ENCODE measurements at places on chromosomes 13 and 19.
A peak's percentile ranks its signal among the peaks of the same experiment; 100 is the strongest.

DNA sequence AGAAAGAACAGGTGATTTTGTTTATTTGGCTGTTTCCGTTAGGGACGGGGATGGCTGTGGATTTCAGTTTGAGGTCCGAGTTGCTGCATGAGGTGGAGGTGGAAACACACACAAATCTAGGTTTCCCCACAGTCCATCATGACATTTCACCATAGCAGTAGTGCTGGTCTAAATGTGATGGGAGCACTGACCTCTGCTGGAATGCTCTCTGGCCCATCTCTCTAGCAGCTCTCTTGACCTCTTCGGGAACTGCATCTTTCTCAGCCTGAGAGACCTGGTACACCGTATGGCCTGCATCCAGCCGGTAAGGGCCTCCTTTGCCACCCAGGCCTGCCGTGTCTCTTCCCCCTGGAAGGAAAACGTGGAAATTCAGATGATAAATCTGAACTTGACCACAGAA is 154.0 kb downstream of the RGCC start:
- DNase-seq, result no peak

DNA sequence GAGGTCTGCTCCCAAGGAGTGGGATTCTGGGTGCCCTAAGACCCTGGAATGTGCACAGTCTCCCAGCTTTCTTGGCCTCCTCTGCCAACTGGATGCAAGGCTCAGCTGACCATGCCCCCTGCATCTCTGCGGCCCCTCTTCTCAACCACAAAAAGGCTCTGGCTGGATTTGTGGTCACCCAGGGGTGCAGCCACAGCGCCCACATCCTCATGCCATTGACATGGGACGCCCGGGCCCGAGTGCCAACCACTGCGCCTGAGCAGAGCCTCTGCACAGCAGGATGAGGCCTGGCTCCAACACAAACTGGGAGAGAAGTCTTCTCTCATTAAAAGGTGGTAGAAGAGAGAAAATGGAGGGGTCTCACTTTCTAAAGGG is 103.5 kb downstream of the FOXO1 start:
- no peak for DNase-seq

DNA sequence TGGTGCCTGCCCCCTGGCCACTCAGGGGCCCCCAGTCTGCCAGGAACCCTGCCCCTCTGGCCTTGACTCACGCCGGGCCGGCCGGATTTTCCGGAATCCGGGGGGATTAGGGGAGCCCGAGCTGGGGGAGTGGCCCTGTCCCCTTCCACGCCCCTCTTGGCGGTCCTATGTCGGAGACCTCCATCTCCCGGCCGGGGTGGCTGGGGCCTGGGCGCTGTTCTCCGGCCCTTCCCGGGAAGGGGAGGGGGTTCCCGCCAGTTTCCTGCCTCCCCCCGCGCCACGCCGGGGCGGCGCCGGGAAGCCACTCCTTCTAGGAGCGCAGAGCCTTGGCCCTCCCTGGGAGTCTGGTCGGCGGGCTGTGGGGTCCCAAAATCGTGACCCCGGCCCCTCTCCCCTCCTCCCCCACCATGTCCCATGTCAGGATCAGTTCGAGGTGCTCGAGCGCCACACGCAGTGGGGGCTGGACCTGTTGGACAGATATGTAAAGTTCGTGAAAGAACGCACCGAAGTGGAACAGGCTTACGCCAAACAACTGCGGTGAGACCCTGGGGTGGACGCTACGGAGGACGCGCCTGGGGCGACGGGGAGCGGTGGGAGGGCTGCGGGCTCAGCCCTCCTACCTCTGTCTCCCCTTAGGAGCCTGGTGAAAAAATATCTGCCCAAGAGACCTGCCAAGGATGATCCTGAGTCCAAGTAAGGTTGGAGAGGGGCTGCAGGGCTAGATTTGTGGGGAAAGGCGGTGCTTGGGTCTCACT is 1.3 kb downstream of the TRIP10 start:
- DNase-seq, result no peak

DNA sequence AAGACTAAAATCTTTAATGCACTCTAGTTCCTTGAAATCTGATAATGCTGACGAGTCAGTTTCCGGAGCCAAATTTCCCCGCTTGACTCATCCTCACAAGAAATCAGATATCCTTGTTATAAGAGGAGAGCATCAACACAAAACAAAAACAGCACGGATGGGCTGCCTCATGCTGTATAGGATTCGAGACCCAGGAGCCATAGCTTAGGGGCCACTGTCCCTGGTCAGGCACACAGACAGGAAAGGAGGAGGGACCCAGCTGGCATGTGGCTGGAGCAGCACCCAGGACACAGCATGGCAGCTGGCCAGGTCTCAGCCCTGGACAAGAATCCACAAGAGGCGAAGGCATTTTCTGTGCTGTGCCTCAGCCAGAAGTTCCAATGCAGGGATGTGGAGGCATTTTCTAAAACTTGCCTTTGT is 110.2 kb upstream of the SPATA13 start:
- DNase-seq, result no peak

DNA sequence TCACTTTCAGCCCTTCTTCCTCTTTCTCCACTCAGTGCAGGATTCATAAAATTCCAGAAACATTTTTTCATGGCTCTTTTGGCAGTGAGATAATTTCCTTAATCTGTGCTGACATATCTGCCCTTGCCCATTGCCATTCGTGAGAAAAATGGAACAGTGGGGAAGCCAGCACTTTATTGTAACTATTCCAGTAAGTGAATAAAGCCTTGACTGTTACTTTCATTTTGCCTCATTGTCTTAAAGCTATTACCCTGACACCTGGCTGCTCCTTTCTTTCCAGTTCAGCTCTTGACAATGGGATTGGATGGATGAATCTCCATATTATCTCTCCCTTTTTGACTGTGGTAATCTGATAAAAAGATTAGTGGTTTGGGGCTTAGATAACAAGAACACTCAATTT is 1068.1 kb upstream of the PCDH20 start:
- DNase-seq, result no peak

- DNase-seq, result no peak
These were observed at the start of gene CACNG6 for GRCh38 chr19:53991224-53992113. Gene CACNG6 (plus strand): TSS chr19:53991637. CDS start chr19:53992878, 1,241 bp downstream.

GRCh38 chr13:35514801-35515502 is 38.5 kb upstream of the MAB21L1 start:
- DNase-seq, result peak; percentile 76

DNA sequence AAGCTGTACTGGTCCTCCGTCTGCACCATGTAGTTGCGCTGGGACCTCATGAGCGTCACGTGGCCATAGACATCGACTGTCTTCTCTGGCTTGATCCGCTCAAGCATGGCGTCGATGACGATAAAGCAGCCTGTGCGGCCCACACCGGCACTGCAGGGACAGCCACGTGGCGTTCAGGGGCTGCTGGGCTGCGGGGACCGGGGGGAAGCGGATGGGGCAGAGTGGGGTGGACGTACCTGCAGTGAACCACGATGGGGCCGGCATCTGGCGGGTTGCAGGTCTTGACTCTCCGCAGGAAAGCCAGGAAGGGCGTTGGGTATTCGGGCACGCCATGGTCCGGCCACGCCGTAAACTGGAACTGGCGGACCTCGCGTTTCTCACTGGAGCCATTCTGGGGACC is 128.5 kb downstream of the PTPRS start:
- DNase-seq, result no peak

- DNase-seq, result peak; percentile 42
These were observed 36.7 kb upstream of the DOCK9 start for GRCh38 chr13:99014522-99014921.

DNA sequence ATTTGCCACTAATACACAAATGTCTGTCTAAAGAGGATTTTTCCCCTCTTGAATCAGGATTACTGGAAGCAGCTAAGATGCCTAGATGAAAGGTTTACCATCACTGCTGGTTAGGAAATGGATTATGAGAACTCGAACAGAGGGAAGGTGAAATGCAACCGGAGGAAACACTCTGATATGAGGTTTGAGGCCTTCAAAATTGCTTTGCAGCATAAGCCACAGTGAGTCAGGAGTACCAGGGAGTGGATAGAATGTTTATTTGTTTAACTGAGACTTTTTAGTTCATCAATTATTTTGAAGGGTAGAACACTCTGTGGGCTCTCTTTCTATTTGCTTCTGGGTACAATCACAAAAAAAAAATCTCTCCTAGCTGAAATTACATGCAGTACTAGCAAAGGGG is 18.1 kb downstream of the CDADC1 start:
- DNase-seq, result no peak

GRCh38 chr13:36606060-36606459 is 67.8 kb upstream of the SERTM1 start:
- no peak for DNase-seq

- DNase-seq, result no peak
These were observed 13.8 kb downstream of the PAK4 start for GRCh38 chr19:39139305-39139874.

DNA sequence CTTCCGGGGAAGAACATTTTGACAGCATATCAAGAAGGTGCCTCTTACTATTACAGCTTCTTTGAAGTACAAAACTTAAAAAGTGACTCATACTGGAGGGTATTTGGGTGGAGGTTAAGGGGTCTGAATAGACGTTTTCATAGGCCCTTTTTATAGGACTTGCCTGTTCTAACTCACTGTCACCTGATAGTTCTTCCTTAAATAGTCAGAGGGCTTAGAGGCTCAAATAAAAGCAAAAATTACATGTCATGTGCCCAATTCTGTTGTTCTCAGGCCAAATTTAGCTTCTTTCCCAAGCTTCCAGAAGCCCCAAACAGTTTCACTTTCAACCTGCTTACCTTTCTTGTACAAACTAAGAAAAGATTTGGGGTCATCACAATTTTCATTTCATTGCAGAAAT is 16.1 kb upstream of the SLC46A3 start:
- DNase-seq, result no peak

DNA sequence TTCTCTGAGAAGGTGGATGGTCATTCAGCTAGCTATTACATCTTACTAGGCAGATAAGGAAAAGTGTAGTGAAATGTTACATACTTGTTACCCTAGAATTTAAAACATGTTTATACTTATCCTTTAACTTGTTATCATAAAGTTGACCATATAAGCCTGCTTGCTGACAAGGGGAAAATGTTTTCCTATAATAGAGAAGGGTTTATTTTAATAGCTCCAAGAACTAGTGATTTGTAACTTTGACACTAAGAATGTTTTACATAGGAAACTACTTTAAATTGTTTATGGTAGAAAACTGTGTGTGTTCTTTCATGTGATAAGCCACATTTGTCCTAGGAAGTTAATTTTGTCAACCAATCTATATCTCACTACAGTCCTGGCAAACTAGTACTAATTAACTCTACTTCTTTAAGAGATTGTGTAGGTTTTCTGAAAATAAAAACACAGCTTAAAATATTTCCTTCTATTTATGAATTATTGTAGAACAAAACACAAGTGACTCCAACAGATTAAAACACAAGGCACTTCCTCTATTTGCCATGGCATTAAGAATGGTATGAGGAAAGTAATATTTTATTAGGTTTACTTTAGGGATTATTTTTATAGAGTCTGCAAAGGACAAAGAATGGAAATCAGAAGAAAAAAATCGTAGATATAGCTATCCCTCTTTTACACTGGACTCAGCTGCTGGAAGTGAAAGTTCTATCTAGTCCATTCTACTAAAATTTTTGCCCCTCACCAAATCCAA is 233.3 kb upstream of the NBEA start:
- no peak for DNase-seq

DNA sequence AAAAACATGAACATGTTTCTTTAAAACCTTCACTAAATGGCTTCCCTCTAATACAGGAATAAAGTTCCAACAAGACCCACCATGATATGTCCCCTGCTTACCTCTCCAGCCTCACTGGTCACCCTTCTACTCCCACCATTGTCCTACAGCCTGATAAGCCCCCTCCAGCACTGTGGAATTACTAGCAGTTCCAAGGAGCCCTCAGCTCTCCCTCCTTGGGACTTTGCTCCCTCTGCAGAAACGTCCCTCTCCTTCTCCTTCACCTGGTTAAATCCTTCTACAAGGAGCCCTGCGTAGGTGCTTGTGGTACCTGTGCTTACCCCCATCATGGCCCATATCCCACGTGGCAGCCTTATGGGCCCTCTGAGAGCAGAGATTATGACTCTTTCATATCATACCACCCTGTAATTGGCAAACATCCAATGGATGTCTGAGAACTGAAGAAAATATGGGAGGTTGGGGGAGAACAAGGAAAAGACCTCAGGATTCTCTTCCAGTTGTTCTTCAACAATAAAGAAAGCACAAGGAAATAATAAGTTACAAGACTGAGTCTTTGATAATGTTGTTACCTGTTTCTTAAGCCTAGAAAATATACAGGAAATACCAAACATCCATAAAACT is 26.1 kb upstream of the DOCK9 start:
- no peak for DNase-seq

GRCh38 chr13:109897988-109898624 is 111.7 kb upstream of the IRS2 start:
- DNase-seq, result no peak

DNA sequence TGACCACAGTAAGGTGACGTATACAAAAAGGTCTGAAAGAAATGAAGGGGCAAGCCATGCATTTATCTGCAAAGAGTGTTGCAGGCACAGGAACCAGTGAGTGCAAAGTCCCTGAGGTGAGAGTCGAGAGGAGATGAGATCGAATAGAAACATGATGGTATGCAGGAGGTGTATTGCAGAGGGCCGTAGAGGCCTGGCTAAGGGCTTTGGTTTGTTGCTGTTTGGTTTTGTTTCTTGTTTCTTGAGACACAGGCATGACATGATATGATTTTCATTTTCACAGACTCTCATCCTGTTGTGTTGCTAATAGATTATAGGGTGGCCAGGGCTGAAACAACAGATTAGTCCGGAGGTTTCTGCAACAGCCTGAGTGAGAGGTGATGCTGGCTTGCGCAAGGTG is 80.4 kb downstream of the HSPH1 start:
- DNase-seq, result no peak

DNA sequence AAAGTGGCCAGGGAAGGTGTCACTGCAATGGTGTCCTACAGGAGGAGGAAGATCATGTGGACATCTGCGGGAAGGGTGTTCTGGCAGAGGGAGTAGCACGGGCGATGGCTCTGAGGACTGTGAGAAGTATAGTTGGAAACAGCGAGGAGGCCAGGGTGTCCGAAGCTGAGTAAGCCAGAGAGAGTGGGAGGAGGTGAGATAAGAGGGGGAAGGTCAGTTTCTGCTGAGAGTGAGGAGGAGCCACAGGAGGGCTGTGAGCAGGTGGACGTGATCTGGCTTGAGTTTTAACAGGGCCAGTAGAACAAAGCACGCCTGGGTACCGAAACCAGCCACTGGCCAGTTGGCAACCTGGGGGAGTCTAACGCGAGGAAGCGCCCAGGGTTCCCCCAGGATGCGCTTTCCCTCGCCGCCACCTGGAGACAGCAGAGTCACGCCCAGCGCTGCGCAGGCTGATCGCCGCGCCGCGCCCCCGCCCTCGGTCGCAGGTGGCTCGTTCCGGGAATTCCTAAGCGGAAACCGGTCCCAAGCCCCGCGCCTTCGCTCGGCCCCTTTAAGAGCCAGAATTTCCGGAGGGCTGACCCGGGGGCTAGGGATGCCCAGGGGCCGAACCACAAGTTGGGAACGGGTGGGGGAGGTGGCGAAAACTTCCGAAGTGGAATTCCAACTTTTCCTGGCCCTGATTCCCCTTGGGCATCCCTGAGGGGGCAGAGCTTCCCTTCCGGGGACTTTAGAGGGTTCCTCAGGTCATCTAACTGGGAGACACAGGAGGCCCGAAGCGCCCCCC is 1.1 kb upstream of the LSR start:
- DNase-seq, result no peak

Data from spinal cord (tissue), 10 donors.